Right hindlimb (tissue), 1 donor: ENCODE measurements at places on chromosomes 7 and 10.

GRCh38 chr7:70598976-70599375, 533.0 kb upstream of the GALNT17 start:
- no peak for DNase-seq

DNA sequence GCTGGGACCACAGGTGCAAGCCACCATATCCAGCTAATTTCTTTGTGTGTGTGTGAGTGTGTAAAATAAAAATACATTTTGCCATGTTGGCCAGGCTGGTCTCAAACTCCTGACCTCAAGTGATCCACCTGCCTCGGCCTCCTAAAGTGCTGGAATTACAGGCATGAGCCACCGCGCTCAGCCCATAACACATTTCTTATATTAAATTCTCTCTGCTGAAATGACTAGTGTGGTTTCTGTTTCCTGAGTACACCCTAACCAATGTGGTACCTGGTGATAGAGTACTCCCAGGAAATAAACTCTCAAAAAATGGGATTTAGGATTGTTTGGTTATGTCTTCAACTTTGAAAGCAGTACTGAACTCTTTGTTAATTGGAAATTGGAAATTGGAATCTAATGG, 19.4 kb upstream of the FHIP2A start:
- DNase-seq = no peak

DNA sequence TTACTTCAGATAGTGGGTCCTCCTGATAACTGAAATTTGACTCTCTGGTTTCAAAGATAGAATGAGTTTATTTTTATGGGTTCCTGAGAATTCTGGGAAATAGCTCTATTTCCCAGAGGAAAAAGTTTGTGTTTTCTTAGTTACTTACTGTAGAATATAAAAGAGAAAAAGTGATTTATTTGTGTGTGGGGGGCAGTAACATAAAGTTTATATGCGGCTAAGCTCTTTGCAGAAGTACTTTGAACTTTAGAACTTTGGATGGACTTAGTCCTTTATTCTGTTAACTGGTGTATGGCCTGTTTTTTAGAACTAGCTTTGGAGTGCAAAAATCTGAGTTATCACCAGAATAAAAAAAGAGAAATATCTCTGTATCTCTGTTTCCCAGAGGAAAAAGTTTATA, 157.1 kb downstream of the BBS9 start:
- DNase-seq = no peak

- peak; percentile 82 for DNase-seq
Measured at GRCh38 chr10:102230264-102230860, 4.3 kb downstream of the ELOVL3 start.

DNA sequence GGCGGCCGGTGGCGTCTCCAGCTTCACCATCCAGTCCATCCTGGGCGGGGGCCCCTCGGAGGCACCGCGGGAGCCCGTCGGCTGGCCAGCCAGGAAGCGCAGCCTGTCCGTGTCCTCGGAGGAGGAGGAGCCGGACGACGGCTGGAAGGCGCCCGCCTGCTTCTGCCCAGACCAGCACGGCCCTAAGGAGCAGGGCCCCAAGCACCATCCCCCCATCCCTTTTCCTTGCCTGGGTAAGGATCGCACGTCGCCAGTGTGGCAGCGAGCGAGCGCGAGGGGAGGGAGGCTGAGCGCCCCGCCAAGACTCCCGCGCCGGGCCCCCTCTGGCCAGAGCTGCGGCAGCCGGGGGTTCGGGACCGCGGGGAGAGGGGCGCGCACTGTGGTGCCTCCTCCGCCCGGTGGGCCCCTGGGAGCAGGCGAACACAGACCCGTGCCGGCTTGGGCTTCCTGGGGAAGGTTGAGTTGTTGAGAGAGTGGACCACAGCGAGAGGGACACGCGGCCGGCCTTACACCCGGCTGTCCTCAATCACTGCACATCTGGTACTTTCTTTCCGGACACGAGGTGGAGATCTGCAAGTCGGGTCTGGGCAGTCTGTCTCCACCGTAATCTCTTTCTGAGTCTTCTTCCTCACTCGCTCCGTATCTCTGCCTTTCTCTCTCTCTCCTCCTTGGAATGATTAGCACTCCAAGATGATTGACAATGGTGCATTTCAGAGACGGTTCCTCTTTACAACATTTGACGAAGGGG, 652 bp downstream of the HMX2 start:
- DNase-seq = peak; percentile 21

DNA sequence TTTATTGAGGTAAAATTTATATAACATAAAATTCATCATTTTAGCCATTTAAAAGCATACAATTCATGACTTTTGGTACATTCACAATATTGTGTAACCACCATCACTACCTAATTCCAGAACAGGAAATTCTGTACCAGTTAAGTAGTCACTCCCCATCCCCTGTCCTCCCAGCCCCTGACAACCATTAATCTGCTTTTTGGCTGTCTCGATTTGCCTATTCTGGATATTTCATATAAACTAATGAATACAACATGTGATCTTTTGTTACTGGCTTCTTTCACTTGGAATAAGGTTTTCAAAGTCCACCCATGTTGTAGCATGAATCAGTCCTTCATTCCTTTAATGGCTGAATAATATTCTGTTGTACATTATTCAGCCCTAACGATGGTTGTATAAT, 115.6 kb upstream of the KLF14 start:
- no peak for DNase-seq

DNA sequence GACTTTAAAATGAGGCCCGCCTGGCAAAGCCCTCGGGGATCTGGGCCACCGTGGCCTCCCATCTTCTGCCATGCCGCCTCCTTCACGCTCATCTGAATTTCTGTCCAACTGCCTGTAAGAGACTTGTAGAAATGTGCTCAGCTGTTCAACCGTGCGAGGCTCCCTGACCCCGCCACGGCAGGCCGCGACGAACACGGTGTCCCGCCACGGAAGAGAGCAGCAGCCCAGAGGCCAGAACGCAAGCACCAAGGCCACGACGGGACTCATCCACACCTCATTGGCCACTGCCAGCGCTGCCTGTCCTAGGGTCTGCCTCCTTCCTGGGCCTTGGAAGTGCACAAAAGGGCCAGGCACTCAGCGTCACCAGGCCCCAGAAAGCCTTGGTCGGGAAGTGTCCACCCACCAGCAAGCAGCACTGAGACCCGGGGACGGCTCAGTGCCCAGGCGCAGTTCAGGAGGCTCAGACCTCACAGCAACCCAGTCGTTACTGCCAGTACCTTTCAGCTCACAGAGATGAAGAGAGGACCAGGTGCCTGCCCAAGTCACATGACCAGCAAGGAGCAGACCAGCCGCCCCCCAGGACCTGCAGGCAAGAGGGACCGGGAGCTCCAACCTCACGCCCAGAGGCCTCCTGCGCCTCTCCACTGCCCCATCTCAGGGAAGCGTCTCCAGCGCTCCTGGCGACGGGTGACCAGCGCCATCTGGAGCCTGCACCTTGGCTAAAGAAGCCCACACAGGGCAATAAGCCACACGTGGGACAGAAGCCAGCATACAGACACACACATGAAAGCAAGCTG, 85.9 kb downstream of the MAD1L1 start:
- DNase-seq = no peak

GRCh38 chr10:91061608-91062007, 140.7 kb upstream of the ANKRD1 start:
- DNase-seq = no peak
